ENCODE measurements at places on chromosomes 6 and 20. TPM values are rescaled to one million over a fixed set of nuclear protein-coding genes. Genes with fewer than 3 reads are reported as not detected.

Gene DOK5
- 5.6 TPM for polyA plus RNA-seq

Gene NR2E1
- 0.50 TPM for polyA plus RNA-seq

Gene CCN5
- not detected for polyA plus RNA-seq

Gene PPP1R16B
- 1.9 TPM for polyA plus RNA-seq

Gene RFX6
- not detected for polyA plus RNA-seq

Gene CUTA
- 343 TPM for polyA plus RNA-seq

Gene ENPP5
- 1.2 TPM for polyA plus RNA-seq

Gene PBX2
- 53.2 TPM for polyA plus RNA-seq

Gene LEMD2
- 84.6 TPM for polyA plus RNA-seq

Gene KIF25
- polyA plus RNA-seq = not detected

Gene TULP1
- not detected for polyA plus RNA-seq

Gene GGTLC1
- polyA plus RNA-seq = not detected

Gene TSPO2
- polyA plus RNA-seq = not detected

Gene EYA4
- polyA plus RNA-seq = 2.9 TPM

Gene PYGB
- polyA plus RNA-seq = 77.9 TPM

Gene HSPA1L
- polyA plus RNA-seq = 2.6 TPM

Gene FOXC1
- polyA plus RNA-seq = 0.09 TPM

Gene RANBP9
- polyA plus RNA-seq = 52.2 TPM

Gene PAX1
- not detected for polyA plus RNA-seq

All from neural cell (in vitro differentiated cells).